ENCODE measurements at places on chromosomes 2 and 18.
A peak's percentile ranks its signal among the peaks of the same experiment; 100 is the strongest.

- peak; percentile 78 for DNase-seq
These were observed 28.5 kb upstream of the NOSTRIN start for GRCh38 chr2:168773719-168774521.

GRCh38 chr2:214807653-214808052, 1.8 kb downstream of the BARD1 start:
- no peak for DNase-seq

DNA sequence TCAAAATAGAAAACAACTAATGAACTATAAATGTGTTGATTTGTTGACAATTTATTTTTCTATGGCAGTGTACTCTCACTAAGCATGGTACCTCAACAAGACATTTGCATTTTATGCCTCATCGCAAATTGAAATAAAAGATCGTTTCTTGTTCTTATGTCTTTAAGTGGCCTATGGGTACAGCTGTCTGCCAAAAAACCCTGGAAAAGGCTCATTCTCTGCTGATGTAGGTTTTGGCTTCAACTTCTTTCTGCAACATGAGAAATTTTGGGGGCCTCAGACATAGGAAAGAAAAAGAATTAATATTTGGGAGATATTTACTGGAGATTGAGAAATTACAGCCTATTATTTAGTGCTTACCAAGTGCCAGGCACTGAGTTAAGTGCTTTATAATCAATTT, 205.1 kb upstream of the DPP10 start:
- no peak for DNase-seq

- DNase-seq: no peak
These were observed 42.1 kb downstream of the CD28 start for GRCh38 chr2:203748331-203749126.
